Epithelial cell of proximal tubule (primary cell): ENCODE measurements at places on chromosomes 3 and 15. TPM values are rescaled to one million over a fixed set of nuclear protein-coding genes. Genes with fewer than 3 reads are reported as not detected.

- DNase-seq: no peak
Observed at GRCh38 chr3:71033681-71034220, 549.8 kb downstream of the FOXP1 start.

GRCh38 chr15:92810418-92811138, 89.5 kb upstream of the CHD2 start:
- no peak for DNase-seq

- DNase-seq: no peak
Observed at GRCh38 chr3:11363715-11364114, 91.5 kb downstream of the ATG7 start.

DNA sequence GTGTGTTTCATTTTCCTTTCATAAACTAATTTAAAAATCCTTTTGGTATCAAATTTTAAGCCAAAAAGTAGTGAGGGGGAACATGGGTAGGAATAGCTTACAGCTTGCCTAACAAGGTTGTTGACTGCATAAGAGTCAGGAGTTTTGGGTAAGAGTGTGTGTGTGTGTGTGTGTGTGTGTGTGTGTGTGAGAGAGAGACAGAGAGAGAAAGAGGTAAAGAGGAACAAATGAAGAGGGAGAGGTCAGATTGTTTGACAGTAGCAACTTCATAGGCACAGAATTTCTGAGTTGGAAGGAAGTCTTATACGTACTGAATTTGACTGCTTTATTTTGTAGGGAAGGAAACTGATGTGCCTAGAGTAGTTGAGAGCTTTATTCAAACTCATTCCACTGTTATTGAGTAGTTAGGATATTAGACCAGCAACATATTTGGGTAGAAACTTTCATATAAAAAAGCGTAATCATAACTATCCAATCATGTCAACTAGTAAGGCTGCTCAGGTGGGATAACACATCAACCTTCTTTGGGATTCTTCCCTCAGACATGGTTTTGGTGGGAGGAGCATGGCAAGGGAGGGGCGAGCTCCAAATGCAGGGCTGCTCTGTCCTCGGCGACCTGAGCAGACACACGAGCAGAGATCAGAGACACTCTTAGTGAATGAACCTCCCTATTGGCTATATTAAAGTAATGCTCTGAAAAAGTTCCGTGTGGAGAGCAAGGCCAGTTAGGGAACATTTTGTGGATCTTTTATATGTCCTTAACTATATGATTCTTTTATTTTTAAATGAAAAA, 86.4 kb downstream of the LPP start:
- no peak for DNase-seq

The PRRT3 gene
- 1.3 and 2.4 TPM in 2 replicates for total RNA-seq

GRCh38 chr3:31300456-31301443, 232.0 kb upstream of the STT3B start:
- no peak for DNase-seq

- no peak for DNase-seq
Observed at GRCh38 chr3:147359177-147360050, 46.9 kb downstream of the ZIC4 start.

- no peak for DNase-seq
Observed at GRCh38 chr3:31791090-31791430, 190.0 kb downstream of the OSBPL10 start.

- DNase-seq: no peak
Observed at GRCh38 chr3:174216946-174217718, 642.0 kb upstream of the NAALADL2 start.

- DNase-seq: no peak
Observed at GRCh38 chr3:50372349-50372748, 13.0 kb upstream of the TMEM115 start.

GRCh38 chr3:47766186-47766585, 15.5 kb downstream of the SMARCC1 start:
- no peak for DNase-seq

The IREB2 gene
- 13.0 and 25.0 TPM in 2 replicates for total RNA-seq

DNA sequence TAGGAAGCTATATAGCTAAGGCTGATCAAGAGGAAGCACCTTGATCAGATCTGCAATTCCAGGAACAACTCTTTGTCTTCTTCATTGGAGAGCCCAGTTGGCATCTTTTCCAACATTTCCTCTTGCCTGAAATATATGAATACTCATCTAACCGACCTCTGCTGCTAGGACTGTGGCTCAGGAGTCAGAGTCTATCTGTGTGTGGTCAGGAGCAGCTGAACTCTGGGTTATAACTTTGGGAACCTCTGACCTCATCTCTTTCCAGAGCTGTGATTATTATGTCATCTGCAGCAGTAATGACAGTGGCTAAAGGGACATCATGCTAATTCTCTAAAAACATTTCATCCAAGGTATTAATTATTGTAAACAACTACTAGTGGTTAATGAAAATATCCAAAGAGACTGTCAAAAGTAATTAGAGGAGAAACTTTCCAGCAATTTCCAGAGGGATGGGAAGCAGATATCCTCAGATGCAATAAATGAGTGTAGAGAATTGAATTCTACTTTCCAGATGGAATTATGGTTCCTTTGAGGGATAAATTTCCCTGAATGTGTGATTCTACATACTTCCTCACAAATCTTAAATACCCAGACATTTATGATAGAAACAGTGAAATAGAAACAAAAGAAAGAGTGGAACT, 11.5 kb upstream of the SPINK8 start:
- no peak for DNase-seq

- DNase-seq: no peak
Observed at GRCh38 chr15:36110659-36110993, 468.8 kb upstream of the CDIN1 start.

DNA sequence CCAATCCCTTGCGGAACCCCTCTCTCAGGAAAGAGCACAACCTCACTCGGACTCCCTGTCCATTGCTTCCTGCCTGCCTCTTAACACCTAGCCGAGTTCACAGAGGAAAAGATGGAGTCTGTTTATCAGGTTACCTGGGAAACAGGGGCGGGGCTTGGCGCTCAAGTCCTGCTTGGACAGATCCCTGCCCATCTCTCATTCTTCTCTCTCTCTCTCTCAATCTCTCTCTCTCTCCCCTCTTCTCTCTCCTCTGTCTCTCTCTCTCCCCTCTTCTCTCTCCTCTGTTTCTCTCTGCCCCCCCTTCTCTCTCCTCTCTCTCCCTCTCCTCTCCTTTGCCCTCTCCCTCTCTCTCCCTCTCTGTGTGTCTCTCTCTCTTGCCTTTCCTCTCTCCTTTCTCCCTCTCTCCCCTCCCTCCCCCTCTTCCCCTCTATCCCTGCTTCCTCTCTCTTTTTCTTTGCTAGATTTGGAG, at the start of gene EFHB:
Gene EFHB, minus strand, starts transcription at position 120 of the 469 bp plus-strand sequence. CDS start 199 bp downstream, outside the sequence.
- no peak for DNase-seq

DNA sequence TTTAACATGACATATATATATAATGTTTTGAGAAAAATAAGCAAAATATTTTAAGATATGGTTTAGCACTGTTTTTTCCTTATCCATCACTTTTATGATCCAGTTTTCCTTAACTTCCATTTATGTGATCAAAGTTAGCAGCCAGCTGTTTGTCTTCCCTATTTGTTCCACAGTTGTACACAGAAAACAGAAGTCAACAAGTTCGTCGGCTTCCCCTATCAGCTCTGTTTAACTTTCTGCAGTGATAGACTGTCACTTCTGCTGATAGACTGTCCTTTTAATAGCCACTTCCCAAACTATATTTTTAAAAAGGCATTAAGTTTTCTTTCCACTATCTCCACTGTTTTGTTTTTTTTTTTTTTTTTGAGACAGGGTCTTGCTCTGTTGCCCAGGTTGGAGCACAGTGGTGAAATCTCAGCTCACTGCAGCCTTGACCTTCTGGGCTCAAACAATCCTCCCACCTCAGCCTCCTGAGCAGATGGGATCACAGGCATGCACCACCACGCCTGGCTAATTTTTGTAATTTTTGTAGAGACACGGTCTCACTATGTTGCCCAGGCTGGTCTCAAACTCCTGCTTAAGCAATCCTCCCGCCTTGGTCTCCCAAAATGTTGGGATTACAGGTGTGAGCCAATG, 7.2 kb downstream of the FSD2 start:
- DNase-seq: no peak

DNA sequence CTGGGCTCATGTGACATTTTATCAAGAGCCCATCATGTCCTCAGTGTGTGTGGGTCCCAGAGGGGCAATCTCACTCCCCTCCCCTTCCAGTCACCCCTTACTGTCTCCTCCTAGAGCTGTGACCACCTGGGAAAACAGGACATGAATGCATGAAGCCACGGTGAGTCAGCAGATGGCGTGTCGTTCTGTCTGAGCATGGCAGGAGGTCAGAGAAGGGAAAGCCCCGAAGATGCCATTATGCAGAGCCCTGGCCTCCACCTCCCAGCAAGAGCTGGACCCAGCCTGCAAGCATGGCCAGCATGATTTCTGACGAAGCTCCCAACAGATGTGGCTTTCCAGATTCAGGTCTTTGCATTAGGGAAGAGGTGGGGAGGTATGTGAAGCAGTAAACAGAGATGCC, 118.5 kb downstream of the TLE3 start:
- peak; percentile 3 for DNase-seq

The KCNMB3 gene
- total RNA-seq: 0.40 and 1.2 TPM in 2 replicates

DNA sequence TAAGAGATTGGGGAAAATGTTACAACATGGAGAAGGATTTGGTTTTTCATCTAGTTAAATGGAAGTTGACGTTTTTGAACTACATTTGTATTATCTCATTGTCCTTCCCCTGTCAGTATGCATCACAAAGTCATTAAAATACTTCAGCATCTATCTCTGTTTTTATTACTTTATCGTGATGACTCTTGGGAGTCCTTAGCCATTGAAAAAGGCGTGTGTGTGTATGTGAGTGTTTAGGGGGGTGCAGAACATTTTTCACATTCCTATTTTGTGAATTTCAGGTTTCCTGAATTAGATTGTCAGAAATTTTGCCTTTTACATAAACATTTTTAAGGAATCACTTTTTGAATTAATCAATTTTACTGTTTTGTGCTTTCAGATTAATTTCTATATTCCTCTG, 360.6 kb upstream of the SGO1 start:
- DNase-seq: no peak

- no peak for DNase-seq
Observed at GRCh38 chr15:73822998-73823397, 50.4 kb upstream of the TBC1D21 start.

DNA sequence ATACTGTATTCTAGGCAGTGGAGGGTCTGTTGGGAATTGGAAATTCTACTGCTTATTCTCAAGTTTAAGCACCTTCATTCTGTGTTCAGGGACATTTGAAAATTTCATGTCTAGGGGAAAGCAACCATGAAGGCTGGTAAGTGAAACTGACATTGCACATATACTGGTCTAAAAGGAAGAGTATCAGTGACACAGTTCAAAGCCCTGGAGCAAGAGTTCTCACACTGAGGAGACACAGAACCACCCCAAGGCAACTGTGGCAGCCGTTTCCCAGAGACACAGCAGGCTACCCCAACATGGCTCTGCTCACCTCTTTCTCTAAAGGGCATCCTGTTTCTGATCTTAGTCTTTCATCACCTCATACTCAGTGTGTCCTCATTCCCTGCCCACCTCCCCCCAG, 67.5 kb downstream of the KCNMB2 start:
- DNase-seq: no peak

DNA sequence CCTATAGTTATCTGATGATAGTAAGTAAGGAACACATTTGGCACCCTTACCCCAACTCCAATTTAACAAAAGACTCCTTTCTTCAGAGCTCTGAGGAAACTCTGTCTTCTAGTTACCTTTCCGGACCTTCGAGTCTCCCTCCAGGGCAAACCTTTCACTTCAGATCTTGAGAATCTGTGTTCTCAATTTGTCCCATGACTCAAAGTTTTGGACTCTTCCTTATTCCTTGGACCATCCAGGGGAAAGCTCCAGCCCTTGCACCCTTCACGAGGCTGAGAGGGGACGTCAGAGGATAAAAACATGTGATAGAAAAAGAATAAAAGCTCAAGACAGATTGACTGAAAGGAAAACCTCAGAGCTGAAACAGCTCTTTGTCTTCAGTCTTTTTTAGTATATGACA, 76.9 kb downstream of the CTNNB1 start:
- no peak for DNase-seq

The SLC22A14 gene
- total RNA-seq: not detected in 2 replicates

DNA sequence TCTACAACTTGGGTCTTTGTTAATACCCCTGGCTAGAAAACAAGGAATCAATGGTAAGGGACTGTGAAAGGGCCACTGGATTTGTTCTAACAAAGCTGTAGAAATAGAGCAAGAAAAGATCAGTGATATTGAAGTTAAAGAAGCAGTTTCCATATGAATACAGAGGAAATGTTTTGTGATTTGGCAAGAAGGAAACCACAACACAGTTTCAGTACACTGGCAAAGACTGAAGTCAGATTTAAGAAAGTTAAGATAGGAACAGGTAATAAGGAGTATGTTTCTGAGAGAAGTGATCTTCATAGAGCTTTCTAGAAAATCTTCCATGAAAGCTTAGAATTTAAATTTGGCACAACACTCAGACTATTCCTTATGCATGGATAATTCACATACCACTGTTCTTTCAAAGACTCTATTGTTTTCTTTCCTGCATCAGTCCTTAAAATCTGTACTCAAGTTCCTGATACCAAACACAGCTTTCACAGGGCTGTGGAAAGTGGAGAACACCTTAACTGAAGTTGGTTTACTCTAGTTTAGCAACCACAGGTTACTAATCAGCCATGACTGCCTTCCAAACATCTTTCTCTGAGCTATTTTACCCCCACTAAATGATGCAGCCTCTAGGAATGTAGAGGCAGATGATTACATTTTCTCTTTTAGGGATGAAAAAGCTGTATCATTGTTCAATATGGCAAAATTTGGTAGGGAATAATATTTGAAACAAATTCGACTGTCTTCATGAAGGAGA, 32.4 kb upstream of the ALCAM start:
- no peak for DNase-seq

The SI gene
- total RNA-seq: not detected in 2 replicates

- no peak for DNase-seq
Observed at GRCh38 chr15:38612159-38612863, 47.7 kb upstream of the RASGRP1 start.

- DNase-seq: no peak
Observed at GRCh38 chr3:127413318-127413673, 125.5 kb upstream of the PRR20G start.
